ENCODE measurements at places on chromosomes 3 and 15.

- DNase-seq, result no peak
Observed at GRCh38 chr15:55552451-55552850, 35.7 kb downstream of the PYGO1 start.

GRCh38 chr15:57600197-57600596 is 8.5 kb downstream of the MYZAP start:
- DNase-seq, result no peak

GRCh38 chr3:178485756-178486155 is 50.5 kb upstream of the KCNMB2 start:
- no peak for DNase-seq

DNA sequence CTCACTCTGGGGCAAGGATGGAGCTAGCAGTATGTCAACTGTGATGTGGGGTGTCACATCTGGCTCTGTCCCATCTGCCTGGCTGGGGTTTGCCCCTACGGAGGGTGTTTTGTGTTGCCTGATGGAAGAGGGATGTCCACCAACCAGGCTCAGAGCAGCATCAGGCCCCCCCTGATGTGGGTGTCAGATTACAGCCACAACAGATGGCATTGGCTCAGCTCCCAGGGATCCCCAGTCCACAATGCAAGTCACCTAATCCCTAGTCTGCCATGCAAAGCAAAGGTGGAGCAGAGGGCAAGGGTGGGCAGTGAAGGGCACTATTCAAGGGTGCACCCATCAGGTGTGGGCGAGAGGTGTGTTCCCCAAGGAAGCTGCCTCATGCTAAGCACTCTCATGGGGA is 48.9 kb upstream of the AMOTL2 start:
- no peak for DNase-seq

- DNase-seq, result no peak
Observed at GRCh38 chr15:27686971-27687370, 412.1 kb downstream of the OCA2 start.

DNA sequence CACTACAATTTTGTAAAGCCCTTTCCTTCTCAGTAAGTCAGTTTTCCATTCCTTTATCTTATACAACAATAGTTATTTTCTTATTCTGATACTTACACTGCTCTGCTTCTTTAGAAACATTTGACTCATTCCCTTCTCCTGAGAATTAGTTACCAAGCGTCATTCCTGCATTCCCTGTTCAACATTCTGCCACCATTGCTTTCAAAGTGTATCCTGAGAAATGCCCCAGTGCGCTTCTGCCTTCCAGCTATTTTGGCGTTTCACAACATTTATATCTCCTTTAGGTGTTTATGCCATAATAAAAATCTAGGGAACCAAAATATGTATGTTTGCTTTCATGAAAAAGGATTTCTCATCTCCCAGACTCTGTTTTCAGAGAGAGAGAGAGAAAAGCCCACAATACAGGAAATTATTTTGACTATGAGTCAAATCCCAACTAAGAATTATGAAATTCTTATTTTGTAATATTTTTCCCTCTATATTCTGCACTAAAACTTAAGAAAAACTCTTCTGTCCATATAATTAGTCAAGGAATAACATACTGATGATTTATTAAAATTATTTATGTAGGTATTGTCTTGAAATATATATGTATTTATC is 118.2 kb upstream of the RAP2B start:
- no peak for DNase-seq

GRCh38 chr15:57323806-57324589 is 52.3 kb upstream of the CGNL1 start:
- DNase-seq, result peak; percentile 23

DNA sequence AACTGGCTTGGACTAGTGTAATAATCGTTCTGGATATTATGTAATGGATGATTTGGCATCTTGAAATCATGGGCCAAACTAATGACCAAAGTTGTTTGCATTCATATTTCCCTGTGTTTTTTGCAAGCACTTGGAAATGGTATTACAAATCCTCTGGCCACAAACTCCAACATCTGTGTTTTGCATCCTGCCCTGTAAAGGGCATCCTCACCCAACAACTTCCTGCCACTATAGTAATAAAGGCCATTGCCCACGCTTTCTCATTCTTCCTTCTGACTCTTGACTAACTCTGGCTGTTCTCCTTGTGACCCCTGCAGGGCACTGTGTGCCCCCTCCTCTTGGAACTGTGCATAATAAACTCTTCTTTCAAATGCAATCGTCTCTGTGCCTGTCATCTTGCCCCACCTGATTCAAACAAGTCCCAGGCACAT is 25.4 kb upstream of the PSMD6 start:
- DNase-seq, result no peak

GRCh38 chr3:46193436-46193835 is 14.7 kb downstream of the CCR1 start:
- no peak for DNase-seq

DNA sequence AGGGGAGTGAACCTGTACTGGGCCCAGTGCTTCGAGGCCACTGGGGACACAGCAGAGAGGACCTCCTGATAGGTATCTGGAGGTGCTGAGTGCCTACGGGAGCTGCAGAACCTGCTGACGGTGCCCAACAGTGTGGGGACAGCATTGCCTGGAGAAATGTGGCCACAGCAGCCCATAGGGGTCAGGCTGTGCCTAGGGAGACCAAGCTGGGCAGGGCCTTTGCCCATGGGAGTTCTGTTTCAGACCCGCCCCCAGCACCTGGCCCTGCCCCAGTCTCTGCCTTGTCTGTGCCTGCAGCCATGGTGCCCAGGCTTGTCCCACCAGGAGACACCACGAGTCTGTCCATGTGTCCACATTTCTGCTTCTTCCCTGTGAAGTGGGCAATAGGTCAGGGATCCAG is 15.3 kb upstream of the RPL32 start:
- DNase-seq, result no peak

DNA sequence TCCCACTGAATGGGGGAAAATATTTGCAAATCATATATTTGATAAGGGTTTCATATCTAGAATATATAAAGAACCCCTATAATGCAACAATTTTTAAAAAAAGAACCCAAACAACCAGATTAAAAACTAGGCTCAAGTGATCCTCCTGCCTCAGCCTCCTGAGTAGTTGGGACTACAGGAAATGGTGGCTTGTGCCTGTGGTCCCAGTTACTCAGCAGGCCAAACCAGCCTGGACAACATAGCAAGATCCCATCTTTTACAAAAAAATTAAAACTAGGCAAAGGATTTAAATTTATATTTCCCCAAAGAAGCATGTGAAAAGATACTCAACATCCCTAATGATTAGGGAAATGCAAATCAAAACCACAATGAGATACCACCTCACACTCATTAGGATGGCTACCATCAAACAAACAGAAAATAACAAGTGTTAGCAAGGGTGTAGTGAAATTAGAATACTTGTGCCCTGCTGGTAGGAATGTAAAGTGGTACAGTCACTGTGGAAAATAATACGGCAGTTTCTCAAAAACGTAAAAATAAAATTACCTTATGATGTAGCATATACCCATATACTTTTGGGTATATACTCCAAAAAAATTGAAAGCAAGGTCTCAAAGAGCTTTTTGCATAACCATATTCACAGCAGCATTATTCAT is 19.7 kb downstream of the TFDP2 start:
- DNase-seq, result no peak

- peak; percentile 42 for DNase-seq
Observed at GRCh38 chr15:77187751-77188464, 117.0 kb upstream of the TSPAN3 start.

GRCh38 chr3:129602730-129603560 is 3.5 kb downstream of the PLXND1 start:
- no peak for DNase-seq

GRCh38 chr3:47018269-47018611 is 38.8 kb downstream of the NBEAL2 start:
- DNase-seq, result no peak

GRCh38 chr3:55097441-55097840 is 169.6 kb upstream of the LRTM1 start:
- DNase-seq, result no peak

GRCh38 chr15:46732060-46732459 is 985.2 kb upstream of the SEMA6D start:
- no peak for DNase-seq

GRCh38 chr3:133464573-133464972 is 64.7 kb downstream of the BFSP2 start:
- DNase-seq, result no peak

DNA sequence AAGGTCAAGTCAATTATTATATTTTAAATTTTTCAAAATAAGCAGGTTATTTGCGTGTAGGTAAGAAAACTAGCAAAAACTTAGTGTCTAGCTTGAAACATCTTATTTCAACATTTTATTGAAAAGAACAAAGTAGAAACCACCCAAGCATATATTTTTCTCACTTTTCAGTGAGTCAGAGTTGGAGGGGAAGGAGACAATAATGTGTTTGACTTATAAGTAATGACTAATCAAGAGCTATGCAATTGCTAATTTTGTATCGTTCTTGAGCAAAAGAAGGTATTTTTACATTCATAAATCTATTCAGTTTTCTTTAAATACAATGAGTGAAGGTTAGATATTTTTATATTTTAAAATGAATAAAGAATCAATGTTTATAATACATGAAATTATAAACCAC is 54.4 kb upstream of the P2RY1 start:
- no peak for DNase-seq

DNA sequence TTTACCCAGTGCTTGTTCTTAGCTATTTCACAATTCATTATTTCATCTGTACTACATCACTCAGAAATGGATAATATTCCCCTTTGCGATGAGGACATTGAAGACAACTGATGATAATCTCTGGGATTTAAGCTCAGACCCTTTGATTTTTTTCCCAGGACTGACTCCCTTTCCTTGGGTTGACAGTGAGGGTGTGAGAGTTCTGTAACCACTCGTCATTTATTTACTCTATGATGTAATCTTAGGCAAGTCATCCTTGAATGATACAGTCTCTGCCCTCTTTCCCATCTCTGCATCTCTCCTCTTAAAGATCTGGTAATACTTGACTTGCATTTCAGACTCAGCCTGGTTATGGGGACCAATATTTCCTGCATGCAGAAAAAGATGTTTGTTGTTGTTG is 1041.7 kb downstream of the AGBL1 start:
- no peak for DNase-seq

GRCh38 chr3:29004885-29005599 is 275.8 kb upstream of the RBMS3 start:
- DNase-seq, result no peak

DNA sequence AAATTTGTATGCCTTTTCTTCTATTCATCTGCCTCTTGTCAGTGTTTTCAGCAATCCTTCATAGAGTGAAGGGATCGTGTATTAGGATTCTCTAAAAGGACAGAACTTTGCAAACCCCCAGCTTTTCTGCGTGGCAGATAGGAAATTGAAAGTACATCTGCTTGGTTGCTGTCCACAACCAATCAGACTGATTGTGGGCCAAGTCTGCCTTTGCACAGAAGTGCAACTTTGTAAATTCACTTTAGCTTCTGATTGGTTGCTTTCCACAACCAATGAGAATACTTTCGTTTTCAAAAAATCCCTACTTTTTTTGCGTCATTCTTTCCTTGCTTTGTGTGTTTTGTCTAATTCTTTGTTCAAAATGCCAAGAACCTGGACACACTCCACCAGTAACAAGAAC is 847.4 kb downstream of the FHIT start:
- no peak for DNase-seq

DNA sequence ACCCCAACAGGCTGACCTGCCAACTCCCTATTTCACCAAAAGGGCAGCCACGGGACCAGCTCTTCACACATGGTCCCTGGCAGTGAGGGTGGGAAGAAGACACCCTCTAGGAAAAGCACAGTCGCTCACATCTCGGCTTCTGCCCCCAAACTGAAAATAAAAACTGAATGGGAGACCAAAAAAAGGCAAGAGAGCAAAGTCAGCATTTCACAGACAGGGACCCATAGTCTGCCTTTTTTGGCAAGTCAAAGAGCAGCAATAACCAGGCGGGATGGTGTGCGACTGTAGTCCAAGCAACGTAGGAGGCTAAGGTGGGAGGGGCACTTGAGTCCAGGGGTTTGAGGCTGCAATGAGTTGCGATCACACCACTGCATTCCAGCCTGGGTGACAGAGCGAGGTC is 154.1 kb downstream of the ADAMTS17 start:
- no peak for DNase-seq

DNA sequence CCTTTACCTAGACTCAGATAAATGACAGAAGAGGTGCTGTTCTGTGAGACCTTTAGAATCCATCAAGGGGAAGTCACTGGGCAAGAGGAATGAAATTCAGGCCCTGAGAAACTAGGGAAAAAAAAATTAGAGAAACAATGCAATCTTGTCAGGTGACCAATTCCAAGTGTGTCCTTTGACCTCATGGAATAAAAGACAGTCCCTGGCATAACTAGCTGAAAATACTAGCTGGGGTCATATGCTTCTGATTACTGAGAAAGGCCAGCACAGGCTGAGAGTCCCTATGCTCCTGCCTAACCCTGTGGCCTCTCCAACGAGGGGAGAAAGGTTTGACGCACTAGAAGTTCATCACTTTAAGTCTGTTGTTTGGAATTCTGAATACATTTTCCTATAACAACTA is 167.3 kb downstream of the XXYLT1 start:
- no peak for DNase-seq

GRCh38 chr15:44194323-44195150 is 534 bp downstream of the FRMD5 start:
- peak; percentile 24 for DNase-seq

DNA sequence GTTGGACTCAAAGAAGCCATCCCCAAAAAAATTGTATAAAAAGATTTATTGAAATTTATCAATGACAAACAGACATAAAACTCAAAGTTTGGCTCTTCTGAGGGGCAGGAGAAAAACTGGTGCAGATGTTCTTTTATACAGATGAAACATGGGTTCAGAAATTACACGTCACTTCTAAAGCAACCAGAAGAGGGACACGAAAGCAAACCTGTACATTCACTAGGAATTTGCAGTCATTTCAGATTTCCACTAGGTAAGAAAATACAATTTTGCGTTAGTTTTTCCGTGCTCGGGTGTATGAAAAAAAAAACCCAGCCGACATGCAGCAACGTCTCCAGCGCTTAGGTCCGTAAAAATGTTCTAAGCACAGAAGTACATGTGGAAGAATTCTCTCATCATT is 41.8 kb downstream of the ANP32A start:
- no peak for DNase-seq

DNA sequence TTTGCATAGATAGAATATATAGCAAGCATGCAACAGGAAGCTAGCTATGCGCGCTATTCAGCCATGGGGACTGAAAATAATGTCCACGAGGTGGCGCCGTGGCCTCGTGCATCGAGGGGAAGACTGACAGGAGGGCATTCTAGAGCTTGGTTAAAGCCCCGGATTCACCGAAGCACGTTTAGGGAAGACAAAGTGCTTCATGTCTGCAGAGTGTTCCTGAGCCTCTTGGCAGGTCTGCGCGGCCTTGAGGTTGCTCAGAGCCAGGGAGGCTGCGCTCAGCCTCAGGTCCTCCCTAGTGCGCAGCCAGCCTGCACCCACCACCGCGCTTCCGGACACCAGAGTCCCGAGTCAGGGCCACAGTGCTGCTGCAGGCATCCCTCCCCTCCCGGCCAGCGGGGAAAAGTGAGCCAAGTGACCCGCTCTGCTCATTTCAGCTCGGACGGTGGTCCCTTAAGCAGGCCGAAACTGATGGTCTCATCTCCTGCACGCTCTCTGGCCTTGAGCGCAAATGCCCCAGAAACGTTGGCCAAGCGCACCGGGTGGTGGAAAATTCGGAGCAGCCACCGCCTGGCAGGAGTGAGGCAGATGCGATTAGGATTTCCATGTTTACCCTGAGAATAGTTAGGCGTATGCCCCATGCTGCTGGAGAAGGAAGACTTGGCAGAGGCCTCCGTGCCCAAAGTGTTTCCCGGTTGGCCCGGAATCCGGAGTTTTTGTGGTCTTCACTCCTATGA is 24.8 kb downstream of the GABRA5 start:
- DNase-seq, result no peak
